ENCODE measurements at places on chromosomes 3 and 15.

DNA sequence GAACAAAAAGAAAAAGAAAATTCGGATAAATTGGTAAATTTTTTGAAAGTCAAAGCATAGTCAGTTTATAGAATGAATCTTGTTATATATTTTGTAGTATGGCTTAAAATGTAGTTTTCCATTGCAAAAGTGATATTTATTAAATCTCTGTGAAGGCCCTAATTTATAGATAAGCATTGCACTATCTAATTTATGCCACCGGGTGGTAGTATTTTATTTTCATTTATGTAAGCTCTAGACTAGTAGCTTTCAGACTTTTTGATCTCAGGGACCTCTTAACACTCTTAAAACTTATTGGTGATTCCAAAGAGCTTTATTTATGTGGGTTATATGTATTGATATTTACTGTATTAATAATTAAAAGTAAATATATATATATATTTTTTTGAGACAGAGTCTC, 133.9 kb upstream of the LRRFIP2 start:
- DNase-seq, result no peak

DNA sequence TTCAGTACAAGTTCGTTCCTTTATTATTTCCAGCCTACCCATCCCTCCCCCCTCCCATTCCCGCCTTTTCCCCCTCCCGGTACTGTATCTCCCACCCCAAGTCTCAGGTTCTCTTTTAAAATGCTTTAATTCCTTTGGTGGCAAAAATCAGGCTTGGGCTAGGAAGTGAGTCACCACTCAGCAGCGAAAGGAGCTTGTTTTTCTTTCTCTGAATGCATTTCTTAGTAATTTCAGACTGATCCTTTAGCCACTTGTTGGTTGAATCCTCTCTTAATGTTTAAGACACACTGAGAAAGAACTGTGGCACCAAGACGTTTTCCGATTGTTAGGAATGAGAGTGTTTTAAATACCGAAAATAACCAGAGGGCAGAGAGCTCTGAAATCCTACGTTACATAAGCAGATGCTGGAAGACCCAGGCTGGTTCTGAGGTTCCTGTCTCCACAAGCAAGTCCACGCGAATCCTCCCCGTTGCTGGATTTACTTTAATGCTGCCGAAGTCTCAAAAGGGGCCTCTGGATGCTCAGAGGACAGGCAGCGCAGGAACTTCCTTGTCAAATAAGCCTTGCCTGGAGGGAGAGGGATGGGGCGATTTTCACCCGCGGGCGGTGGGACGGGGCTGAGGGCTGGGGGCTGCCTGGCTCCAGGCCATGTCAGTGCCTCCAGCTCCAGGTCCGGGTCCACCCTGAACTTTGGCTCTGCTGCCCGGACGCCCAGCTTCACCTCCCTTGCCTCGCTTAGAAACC, 854 bp upstream of the COL8A1 start:
- DNase-seq, result no peak

DNA sequence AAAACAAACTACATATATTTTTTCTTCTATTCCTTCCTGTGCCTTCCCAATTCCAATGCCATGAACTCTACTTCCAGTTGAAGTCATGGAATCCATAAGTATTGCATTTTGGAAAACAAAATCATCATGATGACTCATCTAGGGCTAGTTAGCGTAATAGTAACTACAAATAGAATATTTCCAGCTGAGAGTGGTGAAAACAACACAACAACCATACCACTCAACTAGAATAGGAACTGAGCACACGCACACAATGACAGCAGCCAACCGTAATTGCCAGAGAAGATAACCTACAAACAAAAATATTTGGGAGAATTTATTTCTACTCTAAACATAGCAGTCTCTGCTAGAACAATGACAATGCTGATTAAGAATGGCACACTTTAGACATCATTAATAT, 225.9 kb downstream of the FGF12 start:
- DNase-seq, result no peak

DNA sequence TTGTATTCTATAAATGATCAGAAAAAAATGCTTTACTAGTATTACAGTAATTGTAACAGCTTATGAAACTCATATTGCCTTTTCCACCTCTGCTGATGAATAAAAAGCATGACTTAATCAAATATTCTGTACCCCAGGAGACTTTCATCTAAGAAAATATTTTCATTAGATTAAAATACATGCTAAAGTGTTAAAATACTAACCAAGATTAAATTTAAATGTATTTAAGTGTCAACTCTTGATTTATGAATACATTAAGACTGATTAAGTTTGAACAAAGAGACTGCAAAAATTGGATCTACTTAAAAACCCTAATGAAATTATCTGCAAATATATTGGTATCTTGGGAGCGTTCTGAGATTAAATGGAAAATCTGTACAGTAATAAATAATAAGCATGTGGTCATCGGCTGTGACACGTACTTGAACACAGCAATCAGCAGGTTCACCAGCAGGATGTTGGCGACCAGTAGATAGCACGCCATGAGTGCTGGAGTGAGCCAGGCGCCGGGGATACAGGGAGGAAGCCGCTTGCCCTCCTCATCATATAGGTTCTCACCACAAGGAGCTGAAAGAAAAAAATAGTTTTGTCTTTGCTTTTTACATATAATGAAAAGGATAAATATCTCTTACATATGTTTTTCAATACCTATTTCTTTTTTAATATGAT, 36.6 kb upstream of the MTMR10 start:
- no peak for DNase-seq

DNA sequence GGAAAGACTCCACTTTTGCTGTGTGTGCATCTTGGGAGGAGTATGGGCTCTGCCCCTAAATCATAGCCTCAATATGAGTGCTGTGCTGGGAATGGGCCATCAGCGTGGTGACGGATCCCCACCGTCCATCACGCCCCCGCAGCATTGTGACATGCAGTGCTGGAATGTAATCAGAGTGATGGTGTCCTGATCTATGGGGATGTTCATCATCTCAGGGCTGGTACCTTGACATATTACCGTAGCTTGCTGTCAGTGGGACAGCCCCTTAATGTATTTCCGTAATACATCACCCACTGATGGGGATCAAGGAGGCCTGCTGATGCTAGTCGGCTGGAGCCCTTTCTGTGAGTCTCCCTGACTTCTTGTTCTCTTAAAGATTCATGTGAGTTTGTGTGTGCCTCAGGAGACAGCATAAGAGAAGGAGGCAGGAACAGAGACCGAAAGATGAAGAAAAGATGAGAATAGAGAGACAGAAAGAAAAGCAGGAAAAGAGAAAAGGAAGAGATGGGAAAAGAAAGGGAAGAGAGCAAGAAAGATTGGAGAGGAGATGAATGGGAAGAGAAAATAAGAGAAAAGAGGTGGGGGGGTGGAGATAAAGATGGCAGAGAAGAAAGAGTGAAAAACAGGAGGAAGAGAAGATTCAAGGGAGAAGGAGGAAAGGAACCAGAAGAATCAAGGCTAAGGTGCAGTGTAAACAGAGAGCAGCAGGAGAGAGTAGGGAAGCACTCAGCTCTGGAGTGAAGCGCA, 183.7 kb downstream of the RPLP1 start:
- no peak for DNase-seq

- no peak for DNase-seq
Measured at GRCh38 chr3:52527732-52528585, 5.7 kb downstream of the NT5DC2 start.

DNA sequence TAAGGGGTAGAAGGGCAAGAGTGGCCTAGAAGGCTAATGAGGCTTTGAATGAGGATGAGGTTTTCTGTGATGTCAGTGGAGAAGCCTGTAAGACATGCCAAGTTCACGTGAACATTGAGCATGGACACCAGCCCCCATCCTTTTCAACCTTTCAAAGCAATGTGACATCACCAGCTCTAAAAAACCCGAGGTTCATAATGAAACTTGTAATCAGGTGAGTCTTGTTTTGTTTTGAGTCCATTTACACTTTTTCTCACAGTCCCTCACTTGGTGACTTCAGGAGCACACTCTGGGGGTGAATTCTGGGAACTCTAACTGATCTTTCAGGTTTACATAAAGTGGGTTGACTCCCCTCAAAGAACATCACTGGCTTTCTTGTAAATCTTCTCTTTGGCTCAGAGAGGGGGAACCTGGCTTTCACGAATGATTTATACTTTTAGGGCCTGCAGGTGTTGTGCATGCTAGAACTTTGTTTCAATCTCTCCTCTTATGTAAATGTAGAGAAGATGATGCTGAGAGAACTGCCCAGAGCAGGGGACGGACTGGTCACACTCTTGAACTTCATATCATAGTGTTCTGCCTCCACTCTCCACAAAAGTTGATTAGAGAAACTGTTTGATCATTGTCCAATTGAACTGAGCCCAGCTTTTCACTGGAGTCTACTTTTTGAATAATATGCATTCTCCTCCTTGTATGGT, 224.7 kb upstream of the SATB1 start:
- no peak for DNase-seq

DNA sequence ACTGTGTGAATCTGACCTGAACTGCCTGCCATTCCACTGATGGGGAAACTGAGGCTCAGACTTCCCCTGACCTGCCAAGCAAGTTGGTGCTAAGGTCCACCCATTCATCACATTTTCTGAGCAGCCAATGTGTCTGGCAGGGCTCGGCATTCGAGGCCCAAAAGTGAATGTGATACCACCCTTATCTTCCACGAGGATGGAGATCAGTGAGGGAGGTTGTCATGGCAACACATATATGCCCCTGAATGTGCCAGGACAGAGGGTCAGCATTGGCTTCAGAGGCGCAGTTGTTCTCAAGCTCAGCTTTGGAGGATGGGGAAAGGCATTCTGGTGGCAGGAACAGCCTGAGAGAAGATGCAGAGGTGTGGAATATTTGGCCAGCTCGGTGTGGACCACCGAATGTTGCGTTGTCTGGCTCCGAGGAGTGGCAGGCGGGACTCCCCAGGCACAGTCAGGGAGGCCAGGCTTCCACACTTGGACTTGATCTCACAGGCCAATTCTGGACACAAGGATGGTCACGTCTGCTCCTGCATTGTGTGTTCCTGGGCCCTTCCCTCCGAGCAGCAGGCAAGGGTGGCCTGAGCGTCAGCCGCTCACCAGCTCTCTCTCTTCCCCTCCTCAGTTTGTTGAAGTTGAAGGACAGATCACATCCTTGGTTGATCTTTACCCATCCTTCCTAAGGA, 63.4 kb downstream of the GRIP2 start:
- no peak for DNase-seq
